ENCODE measurements at places on chromosomes 3 and 15.

GRCh38 chr3:174505266-174505665 is 353.9 kb upstream of the NAALADL2 start:
- DNase-seq: no peak

DNA sequence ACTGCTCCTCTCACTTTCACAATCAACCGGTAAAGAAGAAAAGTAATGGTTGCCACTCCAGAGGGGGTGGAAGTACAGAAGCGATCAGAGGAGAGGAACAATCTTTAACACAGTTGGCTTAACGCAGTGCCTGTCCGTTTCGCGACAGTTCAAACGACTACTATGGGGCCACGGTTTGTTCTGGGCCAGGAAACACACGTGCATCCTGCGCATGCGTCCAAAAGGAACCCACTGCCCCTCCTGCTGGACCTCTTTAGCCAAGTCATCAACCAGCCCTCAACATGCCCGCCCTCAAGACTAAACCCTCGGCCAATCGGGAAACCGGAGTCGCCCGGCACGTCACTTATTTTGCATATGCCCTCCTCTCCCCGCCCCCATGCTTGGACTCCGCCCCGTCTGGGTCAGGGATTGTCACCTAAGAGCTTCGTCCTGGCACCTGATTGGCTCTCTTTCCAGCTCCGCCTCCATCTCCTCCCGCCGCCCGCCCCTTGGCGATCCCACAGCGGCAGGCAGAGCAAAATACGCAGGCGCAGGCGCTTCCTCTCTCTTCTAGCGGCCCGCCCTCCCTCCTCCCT is 345 bp upstream of the CDV3 start:
- peak; percentile 100 for DNase-seq

DNA sequence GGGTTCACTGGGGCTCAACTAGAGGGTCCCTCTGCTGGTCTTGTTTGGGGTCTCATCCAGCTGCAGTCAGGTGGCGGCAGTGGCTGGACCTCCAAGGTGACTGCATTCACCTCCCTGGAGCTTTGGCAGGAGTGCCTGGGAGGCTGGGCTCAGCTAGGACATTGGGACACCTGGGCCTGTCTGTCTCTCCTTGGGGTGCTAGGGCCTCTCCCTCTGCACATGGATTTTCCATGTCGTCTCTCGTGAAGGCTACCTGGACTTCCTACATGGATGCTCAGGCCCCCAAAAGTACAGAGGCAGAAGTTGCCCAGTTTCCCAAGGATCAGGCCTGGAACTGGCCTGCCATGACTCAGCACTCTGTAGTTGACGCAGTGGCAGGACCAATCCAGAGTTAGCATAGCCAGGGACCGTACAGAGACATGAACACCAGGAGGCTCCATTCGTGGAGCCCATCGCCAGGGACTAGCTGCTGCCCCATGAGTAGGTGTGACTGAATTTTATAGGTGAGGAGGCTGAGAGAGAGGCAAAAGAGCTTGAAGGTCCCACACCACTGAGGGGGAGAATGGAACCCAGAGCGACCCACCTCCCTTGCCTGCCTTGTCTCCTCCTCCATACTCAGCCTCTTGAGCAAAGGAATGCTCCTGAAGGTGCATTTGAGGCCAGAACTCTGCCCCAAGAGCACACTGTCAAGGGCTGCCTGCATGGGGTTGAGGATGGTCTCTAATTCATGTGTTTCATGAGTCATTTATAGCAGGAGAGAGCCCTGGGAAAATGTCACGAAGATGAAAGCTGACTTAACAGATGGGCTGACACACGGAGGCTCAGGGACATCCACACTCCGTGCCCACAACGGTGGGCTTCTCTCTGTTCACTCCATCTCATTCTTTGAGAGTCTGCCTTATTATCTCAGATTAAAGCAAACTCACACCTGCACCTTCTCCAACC is 13.0 kb upstream of the ALDH1A3 start:
- no peak for DNase-seq

GRCh38 chr3:74537164-74537563 is 77.3 kb downstream of the CNTN3 start:
- DNase-seq: no peak

- DNase-seq: peak; percentile 92
These were observed at the start of gene TASOR for GRCh38 chr3:56683122-56683817. Gene TASOR, minus strand, starts transcription at chr3:56683265. Its CDS starts 259 bp downstream, at chr3:56683006.

DNA sequence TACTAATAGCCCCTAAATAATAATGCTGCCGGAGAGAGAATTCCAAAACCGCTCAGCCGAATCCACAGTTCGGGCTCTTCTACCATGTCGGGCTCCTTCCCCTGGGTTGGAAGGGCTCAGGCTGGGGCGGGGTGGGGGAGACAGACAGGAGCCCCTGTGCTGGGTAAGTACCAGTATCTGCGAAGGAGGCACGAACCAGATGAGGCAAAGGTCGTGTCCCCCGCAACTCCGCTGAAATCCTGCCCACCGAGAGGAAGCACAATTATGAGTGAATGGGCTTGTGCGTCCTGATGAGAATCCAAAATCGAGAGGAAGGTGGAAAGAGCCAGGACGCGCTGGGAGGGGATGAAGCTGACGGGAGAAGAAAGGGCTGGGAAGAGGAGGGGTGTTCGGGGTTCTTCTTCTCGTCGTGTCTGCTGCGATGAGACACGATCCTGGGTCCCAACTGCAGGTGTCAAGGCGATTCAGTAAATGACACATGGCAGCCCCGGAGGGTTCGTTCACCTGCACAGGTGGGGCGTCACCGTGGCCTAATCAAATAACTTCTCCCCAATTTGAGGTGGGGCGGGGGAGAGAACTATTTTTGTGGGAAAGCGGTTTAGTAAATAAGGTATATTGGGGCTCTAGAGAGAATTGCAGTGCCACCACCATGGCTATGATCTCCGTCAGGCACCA is 707 bp upstream of the FAM81A start:
- DNase-seq: no peak

DNA sequence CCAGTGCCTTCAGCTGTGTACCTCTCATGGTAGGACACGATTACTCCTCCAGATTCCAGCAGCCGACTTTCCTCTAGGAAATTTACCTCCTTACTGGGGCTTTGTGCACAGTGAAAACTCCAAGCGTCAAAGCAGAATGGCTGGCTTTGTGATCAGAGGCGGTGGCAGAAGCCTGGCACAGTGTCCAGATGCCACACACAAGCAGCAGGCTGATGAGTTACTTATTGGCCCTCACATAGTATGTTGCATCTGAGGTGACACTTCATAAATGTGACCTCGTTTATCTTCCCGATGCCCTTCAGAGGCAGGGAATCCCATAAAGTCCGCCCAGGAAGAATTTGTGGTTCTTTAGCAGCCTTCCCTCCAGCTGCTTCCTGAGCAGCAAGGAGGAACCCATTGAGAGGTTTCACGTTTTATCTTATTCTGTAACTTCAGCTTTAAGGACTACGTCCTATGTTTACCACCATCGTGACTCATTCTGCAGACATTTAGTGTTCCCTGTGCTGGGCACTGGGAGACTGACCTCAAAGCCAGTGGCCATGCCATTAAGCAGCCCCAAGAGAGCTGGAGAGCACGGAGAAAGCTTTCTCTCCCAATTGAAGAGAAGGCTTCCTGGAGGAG is 107.1 kb upstream of the C15orf61 start:
- DNase-seq: no peak

DNA sequence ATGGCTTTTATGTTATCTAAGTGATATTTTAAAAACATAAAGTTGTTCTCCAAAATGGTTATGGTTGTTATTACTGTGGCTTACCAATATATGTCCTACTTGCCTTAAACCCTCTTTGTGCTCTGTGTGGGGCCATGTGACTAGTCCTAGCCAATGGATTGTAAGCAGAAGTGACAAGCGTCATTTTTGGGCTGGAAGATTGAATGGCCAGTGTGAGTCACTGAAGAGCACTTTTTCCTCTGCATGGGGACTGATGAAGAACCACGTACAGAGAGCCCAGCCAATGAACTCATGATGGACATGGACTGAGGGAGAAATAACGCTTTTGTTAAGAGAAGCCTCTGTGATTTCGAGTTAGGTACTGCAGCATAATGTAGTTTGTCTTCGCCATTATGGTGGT is 332.7 kb downstream of the EDEM1 start:
- DNase-seq: no peak

DNA sequence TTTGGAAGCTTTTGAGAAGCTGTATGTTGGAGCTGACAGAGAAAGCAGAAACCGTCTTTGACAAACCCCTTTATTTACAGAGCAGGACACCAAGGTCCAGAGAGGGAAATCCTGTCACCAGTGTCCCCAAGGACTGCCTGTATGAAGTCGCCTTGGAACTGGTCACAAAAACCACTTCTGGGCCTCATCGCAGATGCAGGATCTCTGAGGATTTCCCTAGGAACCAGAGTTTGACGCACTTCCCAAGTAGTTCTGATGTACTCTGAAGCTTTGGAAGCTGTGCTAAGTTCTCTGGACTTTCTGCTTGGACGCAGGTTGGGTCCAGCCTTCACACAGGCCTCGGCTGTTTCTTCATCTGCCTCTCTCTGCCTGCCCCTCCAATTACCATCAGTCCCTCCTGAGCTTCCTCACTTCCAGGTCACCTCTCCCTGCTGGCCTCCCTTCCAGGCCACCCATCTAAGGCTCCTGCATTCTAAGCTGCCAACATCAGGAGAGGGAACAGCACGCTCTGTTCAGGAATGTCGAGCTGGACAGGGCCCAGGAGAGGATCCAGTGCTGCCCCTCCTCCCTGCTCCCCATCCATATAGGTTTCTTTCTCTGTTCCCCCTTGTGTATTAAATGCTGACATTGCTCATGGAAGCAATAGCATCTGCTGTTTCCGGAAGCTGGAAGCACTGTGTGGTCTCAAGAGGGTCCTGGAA is 270.8 kb downstream of the OPA1 start:
- no peak for DNase-seq

GRCh38 chr15:63933522-63933921 is 99.8 kb upstream of the HERC1 start:
- DNase-seq: peak; percentile 51

- peak; percentile 34 for DNase-seq
These were observed at the start of gene SOX14 for GRCh38 chr3:137764001-137764433. Gene SOX14, plus strand, starts transcription at chr3:137764315. Its CDS starts 470 bp downstream, at chr3:137764785.

- no peak for DNase-seq
These were observed 67.8 kb downstream of the PLXNA1 start for GRCh38 chr3:127050733-127051132.

GRCh38 chr3:155334914-155335723 is 41.6 kb upstream of the STRIT1 start:
- DNase-seq: no peak

DNA sequence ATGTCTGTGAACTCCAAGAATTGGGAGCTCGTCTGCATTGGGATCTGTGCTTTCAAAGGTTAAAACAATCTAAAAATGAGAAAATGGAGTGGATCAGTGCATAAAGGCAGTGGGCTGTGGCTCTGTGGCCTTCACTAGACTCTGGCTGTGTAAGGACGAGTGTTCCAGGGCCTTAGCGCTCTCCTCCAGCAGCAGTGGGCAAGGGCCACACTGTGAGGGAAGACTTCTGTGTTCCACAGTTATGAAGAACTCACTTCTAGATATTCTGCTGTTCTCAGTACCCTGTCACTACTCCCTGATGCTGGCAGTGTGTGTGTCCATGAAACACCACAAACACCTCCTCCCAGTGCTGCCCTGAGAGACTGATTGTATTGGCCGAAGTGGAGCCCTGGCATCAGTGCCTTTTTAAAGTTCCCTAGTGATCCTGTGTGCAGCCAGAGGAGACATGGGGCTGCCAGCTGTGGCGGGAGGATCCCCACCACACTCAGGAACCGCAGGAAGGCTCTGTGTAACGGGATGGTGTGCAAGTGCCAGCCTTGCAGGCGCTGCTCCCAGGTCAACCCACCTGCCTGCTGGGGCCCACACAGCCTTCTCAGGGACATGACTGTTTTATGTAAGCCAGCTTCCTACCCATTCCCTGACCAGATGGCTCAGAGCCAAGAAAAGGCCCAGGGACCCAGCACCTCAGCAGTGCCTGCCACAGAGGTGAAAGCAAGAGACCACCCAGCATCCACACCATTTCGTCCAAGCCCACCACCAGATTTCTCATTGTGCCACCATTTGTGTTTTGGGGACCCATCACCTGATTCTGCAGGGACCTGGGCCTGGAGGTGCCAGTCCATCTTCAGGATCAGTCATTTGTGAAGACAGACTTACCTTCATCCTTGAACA is 40.4 kb downstream of the ABTB1 start:
- no peak for DNase-seq

DNA sequence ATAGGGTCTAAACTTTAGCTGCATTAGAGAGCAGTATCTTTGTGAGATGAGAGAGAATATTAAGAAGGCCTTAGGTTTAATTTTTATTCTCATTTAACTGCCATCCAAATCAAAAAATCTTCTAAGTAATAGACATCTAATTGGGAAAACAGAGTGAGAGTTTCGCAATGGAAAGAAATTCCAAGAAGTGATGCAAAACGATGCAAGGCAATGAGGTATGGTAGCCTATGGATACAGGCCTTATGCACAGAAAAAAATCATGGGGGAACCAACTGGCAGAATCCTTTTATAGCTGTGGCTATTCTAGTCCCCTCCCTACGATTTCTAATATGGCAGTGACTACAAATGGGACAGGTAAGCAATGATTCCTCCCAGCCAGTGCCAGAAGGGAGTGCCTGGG is 225.9 kb downstream of the GREM1 start:
- DNase-seq: no peak

DNA sequence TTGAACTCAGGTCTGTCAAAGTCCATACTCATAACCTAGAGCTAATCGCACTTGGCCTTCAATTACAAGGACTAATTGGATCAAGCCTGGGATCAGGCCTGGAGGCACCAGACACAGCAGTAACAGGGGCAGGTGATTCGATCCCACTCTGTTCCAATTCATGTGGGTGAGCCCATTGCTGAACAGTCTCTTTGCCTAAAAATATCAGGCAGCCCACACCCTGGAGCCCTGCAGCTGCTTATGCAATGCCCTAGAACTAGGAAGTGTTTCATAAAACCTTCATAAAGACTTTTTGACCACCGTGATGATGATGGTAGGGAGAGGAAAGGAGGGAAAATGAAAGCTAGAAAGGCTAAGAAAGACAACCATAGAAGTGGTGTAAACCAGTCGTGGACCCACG is 47.8 kb upstream of the NEO1 start:
- no peak for DNase-seq

GRCh38 chr15:60568914-60569391 is 90.0 kb upstream of the ICE2 start:
- DNase-seq: no peak

DNA sequence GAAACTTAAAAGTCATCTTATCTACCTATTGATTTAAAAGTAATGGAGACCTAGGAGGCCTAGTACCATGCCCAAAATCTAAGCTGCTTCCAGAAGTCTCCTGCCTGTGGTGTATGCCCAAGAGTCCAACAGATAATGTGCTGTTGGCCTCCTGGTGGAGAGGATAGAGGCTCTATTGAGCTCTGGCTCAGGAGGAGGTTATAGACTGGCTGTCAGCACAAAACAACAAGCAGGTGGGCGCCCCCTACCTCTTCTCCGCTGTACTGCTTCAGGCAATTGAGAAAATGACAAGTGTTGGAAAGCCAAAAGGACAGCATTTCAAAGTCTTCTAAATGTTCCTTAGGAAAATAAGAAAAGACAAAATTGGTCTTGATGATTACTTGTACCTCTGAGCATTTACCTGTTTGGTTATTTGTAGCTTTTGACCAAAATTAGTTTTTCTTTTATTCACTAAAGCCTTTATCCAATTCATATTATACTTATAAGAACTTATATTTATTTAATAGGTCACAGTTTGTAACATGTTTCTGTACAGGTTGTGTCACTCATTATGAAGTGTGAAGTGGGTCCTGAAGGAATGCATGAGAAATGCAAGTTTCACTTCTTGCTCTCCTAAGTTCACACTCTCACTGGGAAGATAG is 17.2 kb upstream of the GNB5 start:
- peak; percentile 85 for DNase-seq

GRCh38 chr3:196627918-196628231 is 11.6 kb upstream of the NRROS start:
- no peak for DNase-seq

- no peak for DNase-seq
These were observed 110.5 kb upstream of the RAP2B start for GRCh38 chr3:153051427-153052095.

GRCh38 chr3:117798221-117798620 is 1088.6 kb downstream of the TUSC7 start:
- no peak for DNase-seq
